CD14-positive monocyte (primary cell): ENCODE measurements at places on chromosomes 16 and 17. TPM values are rescaled to one million over a fixed set of nuclear protein-coding genes. Genes with fewer than 3 reads are reported as not detected.

DNA sequence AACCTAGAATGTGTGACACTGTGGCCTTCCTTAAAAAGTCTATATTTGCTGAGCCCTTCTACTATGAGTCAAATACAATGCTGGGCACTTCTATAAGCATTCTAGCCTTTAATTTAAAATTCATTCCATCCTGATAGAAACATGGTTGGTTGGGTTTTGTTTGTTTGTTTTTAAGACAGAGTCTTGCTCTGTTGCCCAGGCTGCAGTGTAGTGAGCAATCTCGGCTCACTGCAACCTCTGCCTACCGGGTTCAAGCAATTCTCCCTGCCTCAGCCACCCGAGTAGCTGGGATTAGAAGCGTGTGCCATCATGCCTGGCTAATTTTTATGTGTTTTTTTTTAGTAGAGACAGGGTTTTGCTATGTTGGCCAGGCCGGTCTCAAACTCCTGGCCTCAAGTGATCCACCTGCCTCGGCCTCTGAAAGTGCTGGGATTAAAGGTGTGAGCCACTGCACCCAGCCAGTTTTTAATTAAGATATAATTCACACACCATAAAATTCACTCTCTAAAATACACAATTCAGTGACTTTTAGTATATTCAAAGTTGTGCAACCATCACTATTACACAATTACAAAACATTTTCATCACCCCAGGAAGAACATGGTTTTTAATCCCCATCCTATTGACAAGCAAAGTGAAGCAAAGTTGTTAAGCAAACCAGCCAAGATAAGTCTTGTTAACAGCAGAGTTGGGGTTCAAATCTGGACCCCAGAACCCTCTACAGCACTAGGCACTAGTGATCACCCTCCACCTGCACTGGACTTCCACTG lies 42.8 kb downstream of the CMTM4 start:
- H3K27ac ChIP-seq = peak overlapping the region; percentile 71
- H3K4me1 ChIP-seq = peaks cover 72% of the 10 kb centered on the region
- no peak overlapping the region for H3K4me3 ChIP-seq
- H3K27me3 ChIP-seq = no peaks in the 10 kb centered on the region

DNA sequence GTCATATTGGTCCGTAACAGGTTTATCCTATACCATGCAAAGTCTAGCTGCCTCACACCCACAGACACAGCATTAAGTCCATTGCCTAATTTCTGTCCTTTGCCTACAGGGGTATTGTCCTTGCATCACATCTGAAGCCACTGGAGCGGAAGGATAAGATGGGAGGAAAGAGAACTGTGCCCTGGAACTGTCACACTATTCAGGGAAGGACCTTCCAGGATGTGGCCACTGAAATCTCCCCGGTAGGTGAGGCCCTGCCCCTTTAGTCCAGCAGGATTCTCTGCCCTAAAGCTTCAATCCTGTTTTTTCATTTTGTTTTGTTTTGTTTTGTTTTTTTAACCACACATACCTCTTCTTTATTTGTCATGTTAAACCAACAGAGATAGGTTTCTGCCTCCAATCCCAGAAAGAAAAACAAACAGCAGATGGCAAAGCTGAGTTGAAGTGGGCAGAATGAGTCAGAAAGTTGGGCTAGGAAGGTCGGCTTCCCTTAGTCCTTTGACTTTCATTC lies 2.2 kb upstream of the EFTUD2 start:
- no peak overlapping the region for H3K27ac ChIP-seq
- H3K4me3 ChIP-seq = no peak overlapping the region
- no peaks in the 10 kb centered on the region for H3K36me3 ChIP-seq
- H3K27me3 ChIP-seq = no peaks in the 10 kb centered on the region
- H3K4me1 ChIP-seq = peaks cover 58% of the 10 kb centered on the region

GRCh38 chr17:20284022-20284421 lies 183.3 kb downstream of the LGALS9B start:
- no peak overlapping the region for H3K4me3 ChIP-seq
- H3K27me3 ChIP-seq = no peaks in the 10 kb centered on the region
- H3K27ac ChIP-seq = no peak overlapping the region
- peaks cover 35% of the 10 kb centered on the region for H3K4me1 ChIP-seq
- peaks cover 11% of the 10 kb centered on the region for H3K36me3 ChIP-seq
- no peak for DNase-seq

DNA sequence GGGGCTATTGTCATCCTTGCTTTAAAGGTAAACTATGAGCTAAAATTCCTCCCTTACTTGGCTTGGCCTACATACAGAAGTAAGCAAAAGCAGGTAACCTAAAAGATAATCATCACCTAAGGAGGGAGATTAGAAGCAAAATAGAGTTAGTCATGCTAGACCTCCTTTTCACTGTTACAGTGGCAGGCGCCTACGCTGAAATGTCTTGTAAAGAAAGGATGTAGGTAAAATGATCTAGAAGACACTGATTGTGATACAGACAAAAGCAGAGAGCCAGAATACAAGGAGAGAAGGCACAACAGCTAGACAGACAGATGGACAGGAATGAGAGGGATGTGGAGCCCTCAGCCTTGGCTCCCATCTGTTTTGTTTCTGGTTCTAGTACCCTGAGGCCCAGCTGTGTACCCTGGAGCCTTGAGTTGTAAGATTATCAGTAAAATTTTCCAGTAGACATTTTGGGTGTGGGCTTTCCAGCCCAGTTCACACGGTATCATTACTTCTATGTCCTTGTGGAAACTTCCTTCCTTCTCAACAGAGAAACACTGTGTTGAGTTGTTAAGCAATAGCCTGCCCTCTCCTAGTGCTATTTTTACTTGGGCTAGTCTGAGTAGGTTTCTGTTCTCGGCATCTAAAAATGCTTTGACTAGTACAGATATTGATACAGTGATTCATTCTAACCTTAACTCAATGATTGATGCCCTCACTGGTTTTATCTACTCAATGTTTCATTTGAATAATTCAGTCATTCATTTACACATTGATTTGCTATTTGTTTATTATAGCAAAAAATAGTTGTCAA lies 7.7 kb upstream of the C16orf78 start:
- H3K36me3 ChIP-seq = no peaks in the 10 kb centered on the region
- DNase-seq = no peak
- H3K27ac ChIP-seq = no peak overlapping the region
- no peaks in the 10 kb centered on the region for H3K27me3 ChIP-seq
- H3K4me1 ChIP-seq = peaks cover 5% of the 10 kb centered on the region
- H3K4me3 ChIP-seq = no peak overlapping the region

DNA sequence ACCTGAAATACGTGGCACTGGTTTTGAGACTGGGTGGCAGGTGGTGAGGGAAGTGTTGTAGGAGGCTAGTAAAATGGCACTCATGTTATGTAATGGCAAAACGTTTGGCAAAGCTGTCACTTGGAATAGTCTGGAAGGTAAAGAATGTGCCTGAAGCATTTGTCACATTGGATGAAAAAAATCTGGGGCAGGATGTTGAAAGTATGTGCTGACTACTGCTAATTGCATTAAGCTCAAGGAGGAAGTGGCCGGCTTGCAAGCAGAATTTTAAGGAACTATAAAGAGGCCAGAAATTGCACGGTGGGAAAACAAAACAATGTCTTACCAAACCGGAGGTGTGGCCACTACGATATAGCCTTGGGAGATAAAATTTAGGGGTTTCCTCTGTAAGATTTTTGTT lies 26.6 kb upstream of the NLRP1 start:
- H3K27ac ChIP-seq = peak overlapping the region; percentile 77
- peaks cover 39% of the 10 kb centered on the region for H3K4me1 ChIP-seq
- H3K4me3 ChIP-seq = peak overlapping the region; percentile 39
- H3K36me3 ChIP-seq = no peaks in the 10 kb centered on the region

DNA sequence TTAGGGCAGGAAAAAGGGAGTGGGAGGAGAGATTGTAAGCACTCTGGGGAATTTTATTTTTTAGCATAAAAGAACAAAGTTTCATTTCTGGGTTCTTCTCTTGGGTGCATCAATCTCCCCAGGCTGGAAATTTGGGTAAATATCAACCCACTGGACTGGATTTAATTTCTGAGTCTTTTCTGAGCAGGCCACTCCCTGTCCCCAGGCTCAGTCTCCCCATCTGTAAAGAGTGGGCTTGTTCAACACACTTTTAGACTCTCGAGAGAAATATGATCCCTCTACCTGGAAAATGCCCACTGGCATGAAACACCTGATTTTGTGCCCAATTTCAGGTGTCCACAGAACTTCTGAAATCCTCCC lies 617 bp upstream of the VTN start:
- no peak for DNase-seq
- H3K4me3 ChIP-seq = no peak overlapping the region
- peaks cover 34% of the 10 kb centered on the region for H3K4me1 ChIP-seq

DNA sequence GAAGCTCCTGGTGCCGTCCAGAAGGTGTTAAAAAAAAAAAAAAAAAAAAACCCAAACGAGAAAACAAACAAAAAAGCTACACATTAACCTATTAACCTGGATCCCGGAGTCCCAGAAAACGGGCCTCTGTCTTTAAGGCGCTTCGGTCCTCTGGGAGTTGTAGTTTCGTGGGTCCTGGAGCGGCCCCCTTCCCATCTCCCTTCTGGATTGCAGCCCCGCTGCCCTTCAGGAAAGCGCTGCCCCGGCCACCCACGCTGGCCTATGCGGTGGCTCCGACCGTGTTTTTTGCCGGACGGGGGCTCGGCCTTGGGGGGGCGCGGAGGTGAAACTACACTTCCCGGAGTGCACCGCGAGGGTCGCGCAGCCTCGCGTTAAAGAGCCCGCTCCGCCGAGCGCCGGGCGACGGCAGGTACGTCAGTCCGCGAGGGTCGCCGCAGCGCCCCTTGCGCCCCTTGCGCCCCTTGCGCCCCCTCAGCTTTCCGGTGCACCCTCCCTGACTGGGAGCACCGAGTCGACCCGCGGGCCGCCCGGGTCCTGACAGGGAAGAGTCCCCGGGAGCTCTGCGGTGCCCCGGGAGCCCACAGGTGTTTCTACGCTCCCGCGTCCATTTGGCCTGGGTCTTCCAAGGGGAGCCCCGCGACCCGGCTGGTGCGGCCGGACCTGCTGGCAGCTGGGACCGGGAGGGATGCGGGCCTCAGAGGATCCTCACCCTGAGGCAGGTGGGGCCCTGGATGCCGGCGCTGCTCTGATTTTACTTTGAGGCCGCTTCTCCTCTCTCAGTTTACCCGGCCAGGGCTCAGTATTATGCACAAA lies at the start of gene FCSK:
Gene FCSK, plus strand, starts transcription at position 374 of the 813 bp plus-strand sequence. CDS start 8,596 bp downstream, outside the sequence.
- H3K36me3 ChIP-seq = no peaks in the 10 kb centered on the region
- H3K27ac ChIP-seq = peak within 1 kb of the TSS; percentile 65
- H3K4me3 ChIP-seq = peak within 1 kb of the TSS; percentile 64
- H3K4me1 ChIP-seq = peaks cover 11% of the 10 kb centered on the region
- DNase-seq = peak; percentile 57
- peaks cover 11% of the 10 kb centered on the region for H3K27me3 ChIP-seq

DNA sequence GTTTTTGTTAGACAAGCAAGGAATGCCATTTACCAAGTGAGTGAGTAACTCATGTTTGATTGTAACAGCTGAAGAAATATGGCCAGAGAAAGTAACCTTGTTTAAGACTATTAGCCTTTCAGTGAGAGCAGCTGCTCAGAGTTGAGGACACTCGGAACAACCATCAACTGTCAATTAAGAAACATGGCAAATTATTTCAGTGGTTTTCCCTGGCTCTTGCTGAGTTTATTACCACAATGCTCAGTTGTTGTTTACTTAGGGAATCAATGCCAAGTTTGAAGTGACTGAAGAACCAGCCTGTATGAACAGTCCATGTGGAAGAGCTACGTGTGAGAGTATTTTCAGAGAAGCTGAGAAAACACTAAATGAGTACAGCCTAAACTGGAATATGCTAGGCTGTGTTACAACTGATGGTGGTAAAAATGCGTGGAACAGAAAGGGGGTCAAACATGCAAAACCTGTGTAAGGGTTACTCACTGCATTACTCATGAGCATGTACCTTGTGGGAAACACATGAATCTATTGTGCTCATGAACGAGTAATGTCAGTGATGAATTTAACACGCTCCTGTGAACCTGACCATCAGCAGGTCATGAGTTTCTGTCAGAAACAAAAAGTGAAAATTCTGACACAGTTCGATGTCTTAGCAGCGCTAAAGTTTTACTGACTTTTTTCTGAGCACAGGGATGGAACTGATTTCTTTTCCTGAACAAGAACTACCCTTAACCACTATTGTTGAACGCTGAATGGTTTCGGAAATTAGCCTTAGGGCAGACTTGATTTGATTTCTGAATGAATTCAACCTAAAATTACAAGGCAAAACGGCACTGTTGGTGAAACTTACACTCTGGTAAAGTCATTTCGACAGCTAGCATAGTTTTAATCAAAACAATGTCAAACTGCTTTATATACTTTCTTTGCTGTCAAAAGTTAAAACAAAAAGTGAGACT lies 33.5 kb downstream of the GNA13 start:
- H3K4me3 ChIP-seq = no peak overlapping the region
- no peak overlapping the region for H3K27ac ChIP-seq
- peaks cover 18% of the 10 kb centered on the region for H3K36me3 ChIP-seq
- H3K27me3 ChIP-seq = no peaks in the 10 kb centered on the region
- peaks cover 34% of the 10 kb centered on the region for H3K4me1 ChIP-seq

DNA sequence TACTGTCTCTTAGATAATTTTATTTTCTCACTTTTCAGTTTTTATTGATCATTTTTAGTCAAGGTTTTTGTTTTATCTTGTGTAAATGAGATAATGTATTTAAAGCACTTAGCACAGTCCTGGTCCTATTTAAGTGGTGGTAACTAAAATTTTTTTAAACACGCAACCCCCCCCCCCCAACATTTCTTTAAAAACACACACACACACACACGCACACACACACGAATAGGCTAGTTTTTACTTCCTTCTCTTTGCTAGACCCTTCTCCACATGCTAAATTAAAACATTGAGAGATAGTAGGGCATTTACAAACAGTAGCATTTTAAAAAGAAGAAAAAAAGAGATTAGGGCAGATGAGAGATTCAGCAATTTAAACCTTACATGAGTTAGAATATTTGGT lies 5.0 kb downstream of the NFATC3 start:
- no peaks in the 10 kb centered on the region for H3K27me3 ChIP-seq
- peak overlapping the region; percentile 51 for H3K27ac ChIP-seq
- no peak for DNase-seq

DNA sequence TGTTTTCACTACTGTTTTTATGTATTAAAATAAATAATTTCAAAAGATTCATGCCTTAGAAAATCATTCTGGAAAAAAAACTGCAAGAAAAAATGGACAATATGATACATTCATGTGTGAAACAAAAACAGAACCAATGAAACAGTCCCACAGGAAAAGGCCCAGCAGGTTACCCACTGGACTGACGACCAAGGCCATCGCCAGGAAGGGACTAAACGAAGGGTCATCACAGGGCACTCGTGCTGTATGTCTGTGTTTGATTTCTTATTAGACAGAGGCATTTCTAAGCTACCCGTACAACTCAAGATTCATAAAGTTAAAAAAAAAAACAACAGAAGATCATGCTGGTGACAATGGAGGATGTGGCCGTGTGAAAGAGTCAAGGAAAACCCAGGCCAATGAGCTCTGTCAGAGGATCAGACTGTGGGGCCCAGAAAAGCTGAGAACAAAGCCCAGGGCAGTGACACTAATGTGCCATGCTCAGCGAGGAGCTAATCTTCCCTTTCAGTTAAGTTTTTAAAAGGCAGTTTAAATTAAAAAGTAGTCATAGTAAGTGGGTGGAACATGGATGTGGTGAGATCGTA lies 31.8 kb downstream of the NSMCE1 start:
- H3K27me3 ChIP-seq = no peaks in the 10 kb centered on the region
- peak overlapping the region; percentile 66 for H3K4me3 ChIP-seq
- H3K27ac ChIP-seq = peak overlapping the region; percentile 70
- no peak for DNase-seq
- H3K36me3 ChIP-seq = peaks cover 22% of the 10 kb centered on the region
- H3K4me1 ChIP-seq = peaks cover 36% of the 10 kb centered on the region

PDE6G gene
- 12.0 TPM for polyA plus RNA-seq

C16orf96 gene
- polyA plus RNA-seq = 0.04 and 0.13 TPM in 2 replicates

TOX3 gene
- not detected for polyA plus RNA-seq
